Esophagus squamous epithelium (tissue), 5 donors: ENCODE measurements at places on chromosomes 6 and 20. TPM values are rescaled to one million over a fixed set of nuclear protein-coding genes. Genes with fewer than 3 reads are reported as not detected.

Gene GRM1
- not detected for total RNA-seq

DNA sequence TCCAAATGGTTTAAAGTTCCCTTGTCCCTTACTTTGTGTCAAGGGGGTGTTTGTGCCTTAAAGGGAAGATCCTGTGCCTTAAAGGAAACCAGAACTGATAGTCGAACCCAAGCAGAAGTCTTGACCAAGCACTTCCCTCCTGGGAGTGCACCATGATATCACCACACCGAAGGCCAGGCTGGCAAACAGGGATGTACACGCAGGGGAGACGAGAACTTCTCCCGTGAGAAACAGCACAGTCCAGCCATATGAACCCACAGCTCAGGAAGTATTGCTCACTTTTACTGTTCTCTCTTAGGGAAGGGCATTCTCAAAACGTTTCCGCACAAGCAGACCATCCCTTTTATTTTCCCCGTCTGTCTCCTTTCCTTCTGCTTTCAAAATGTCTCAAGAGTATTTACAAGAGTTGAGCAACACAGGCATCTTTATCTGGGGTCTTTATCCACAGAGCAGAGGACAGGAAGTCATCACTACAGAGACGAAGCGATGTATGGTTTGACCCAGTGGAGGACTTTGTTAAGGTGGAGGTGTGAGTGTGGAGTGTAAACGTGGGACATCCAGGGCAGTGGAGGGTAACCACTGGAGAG lies 12.8 kb upstream of the SERPINB1 start:
- DNase-seq: no peak
- H3K27me3 ChIP-seq: no peaks in the 10 kb centered on the region
- H3K4me3 ChIP-seq: peak overlapping the region; percentile 7
- H3K4me1 ChIP-seq: peaks cover 57% of the 10 kb centered on the region
- H3K36me3 ChIP-seq: no peaks in the 10 kb centered on the region

- no peaks in the 10 kb centered on the region for H3K27me3 ChIP-seq
- DNase-seq: no peak
- no peaks in the 10 kb centered on the region for H3K4me1 ChIP-seq
- no peaks in the 10 kb centered on the region for H3K36me3 ChIP-seq
- H3K4me3 ChIP-seq: no peak overlapping the region
Measured at GRCh38 chr6:124123617-124124209, 320.0 kb downstream of the NKAIN2 start.

Gene LKAAEAR1
- total RNA-seq: not detected

Gene LY6G6D
- total RNA-seq: not detected
